ENCODE measurements at places on chromosomes 16 and 17.

DNA sequence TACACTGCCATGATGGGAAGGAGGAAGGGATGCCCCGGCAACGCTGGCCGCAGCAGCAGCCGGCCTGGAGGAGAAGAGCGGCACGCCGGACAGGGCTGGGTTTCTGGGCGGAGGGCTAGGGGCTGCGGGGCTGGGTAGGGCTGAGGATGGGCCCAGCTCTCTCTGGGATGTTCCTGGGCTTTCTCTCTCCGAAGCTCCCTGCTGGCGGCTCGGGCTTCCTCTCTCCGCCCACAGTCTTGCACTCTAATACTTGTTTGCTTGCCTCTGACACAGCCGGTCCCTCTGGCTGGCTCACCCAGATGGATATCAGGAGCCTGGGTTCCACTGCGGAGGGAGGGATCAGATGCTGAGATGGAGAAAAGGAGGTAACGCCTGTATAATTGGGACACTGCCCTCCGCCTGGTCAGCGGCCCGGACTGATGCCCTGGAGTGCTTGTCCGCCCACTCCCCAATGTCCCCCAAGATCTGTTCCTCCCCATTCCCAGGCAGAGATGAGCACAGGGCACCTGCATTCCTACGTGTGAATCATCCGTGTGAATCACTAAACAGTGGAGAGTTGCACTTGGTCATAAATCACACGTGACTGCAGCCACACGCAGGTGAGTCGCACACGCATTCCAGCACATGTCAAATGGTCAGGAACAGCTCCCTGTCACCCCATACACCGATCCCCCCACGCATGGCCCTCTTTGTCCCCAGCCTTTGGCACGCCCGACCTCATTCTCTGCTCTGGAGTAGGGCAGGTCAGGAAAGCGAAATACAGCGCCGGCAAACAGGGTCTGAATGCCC, at the start of gene ALOXE3:
Gene ALOXE3 (minus strand): TSS at position 535 of the 789 bp plus-strand sequence. CDS start 524 bp downstream, at position 11.
- DNase-seq: peak; percentile 52

DNA sequence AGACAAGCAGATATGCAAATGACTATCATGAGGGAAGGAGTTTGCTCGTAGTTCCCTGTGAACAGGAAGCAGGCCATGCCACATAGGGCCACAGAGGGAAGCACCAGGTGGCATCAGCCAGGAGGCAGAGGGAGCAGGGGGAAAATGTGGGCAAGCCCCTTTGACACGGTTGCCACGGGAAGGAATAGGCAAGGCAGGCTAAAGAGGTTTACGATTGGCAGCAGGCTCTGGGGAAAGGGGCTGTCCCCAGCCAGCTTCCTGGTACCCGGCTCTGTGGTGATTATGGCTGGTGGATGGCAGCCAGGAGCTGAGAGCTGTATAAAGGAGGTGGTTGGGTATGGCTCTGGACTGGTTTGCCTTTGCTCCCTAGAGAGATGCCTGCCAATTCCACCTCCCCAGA, 848 bp downstream of the CES3 start:
- no peak for DNase-seq

DNA sequence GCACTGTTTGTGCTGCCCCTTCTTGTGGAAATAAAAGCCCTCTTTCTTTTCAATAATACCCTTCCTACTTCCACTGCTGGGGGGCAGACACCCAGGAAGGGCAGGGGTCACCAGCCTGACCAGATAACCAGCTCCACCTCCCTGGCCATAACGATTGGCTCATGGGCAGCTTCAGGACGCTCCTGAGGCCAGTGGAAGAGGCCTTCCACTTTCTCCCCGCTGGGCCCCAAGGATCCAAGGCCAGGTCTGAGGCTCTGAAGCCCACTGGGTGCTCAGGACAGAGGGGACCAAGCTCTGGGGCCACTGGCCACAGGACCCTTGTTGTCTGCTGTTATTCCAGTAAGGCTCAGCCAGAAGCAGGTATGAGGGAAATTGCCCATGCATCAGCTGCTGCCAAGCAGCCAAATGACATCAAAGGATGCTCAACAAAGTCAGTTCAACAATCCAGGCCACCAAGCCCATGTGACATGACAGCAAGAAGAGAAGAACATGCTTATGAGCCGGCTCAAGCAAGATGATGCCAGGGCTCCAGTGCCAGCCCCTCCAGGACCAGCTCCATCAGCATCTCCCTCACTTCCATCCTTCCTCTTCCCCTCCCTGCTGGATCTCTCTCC, 238.8 kb downstream of the ZNF423 start:
- DNase-seq: no peak

- DNase-seq: no peak
Observed at GRCh38 chr17:31425282-31426040, 34.0 kb downstream of the RAB11FIP4 start.

- DNase-seq: no peak
Observed at GRCh38 chr16:85846461-85846860, 47.0 kb downstream of the COX4I1 start.

- no peak for DNase-seq
Observed at GRCh38 chr17:63954402-63955063, 18.2 kb downstream of the SCN4A start.

GRCh38 chr17:74960570-74961342, 11.8 kb downstream of the HID1 start:
- no peak for DNase-seq

DNA sequence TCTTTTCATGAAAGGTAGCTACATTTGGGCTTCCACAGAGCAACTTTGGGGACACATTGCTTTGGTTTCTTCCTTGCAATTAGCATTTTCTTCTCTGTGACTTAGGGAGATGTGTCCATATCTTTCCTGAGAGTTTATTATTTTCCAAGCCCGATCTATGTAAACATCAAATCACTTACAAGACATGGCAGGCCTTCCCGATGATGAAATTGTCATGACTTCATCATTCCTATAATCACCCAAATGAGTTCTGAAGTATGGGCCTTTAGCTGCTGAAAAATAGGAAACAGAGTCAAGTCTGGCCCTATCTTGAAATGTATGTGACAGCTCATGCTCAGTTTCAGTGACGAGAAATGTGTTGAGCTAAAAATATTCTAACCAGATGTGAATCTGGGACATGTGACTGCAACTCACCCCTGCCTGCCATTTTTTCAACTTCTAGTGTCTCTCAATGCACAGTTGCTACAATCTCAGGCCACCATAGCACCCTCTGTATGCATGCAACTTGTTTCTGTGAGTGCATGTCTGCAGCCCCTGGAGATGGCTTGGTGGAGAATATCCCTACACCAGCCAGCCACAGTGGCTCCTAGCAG, 199.6 kb upstream of the MAF start:
- DNase-seq: no peak

DNA sequence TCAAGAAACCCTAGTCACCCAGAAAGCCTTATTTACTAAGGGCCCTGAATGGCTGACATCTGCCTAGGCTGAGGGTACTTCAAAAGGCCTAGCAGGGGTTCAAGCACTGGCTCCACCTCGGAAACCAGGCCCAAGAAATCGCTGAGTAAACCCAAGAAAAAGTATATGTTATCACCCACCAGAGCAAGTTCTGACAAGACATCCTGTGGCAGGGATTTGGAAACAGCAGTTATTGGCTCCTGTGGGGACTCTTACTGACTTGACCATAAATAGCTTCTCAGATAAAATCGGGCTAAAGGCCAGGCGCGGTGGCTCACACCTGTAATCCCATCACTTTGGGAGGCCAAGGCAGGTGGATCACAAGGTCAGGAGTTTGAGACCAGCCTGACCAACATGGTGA, 12.2 kb downstream of the ATP6V0D1 start:
- no peak for DNase-seq

GRCh38 chr16:28839899-28840298, 6.2 kb downstream of the TUFM start:
- DNase-seq: no peak

GRCh38 chr16:23835390-23836077, at the start of gene PRKCB:
Gene PRKCB, plus strand, starts transcription at chr16:23835983.
- peak; percentile 35 for DNase-seq

DNA sequence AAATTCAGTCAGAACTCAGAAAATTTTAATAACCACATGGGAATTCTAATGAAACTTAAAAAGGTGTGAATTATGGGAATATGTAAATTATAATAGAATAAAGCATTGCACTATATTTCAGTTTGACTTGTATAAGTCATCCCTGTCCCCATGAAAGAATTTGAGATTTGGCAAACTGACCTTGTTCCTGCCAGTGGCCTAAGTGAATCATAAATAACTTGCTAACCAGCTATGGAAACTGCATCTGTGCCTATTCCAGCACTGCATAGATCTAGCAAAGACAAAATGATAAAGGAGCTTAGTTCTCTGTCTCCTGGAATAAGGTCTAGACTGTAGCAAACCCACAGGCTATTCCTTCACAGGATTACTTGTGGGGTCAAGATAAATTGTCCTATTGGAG, 106.8 kb upstream of the NOG start:
- DNase-seq: no peak

Measured in dermis blood vessel endothelial cell (primary cell).